NCI-H460 (cell line): ENCODE measurements at places on chromosomes 1 and 21.

GRCh38 chr21:38780879-38781278 lies 24.9 kb upstream of the ETS2 start:
- DNase-seq = no peak

GRCh38 chr1:198529414-198529813 lies 11.1 kb downstream of the ATP6V1G3 start:
- DNase-seq = no peak

DNA sequence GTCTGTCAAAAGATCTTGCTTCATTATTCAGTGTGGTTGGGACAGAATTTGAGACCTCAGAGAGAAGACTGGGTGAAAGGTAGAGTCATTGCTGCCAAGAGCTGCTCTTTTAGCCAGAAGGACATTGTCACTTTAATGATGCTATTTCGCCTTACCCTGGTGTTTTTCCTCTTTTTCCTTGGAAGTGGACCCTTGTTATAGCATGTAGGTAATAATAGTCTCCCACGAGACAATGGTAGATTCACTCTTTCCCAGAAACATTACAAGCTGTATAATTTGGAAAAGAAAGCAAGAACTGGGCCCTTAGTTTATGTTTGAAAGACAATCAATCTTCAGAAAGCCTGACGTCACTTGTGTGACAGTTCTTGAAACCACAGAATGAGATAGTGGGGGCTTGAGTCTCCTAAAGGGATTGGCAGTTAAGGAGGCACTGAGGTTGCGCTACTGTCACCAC lies 3.8 kb downstream of the SERTAD4 start:
- no peak for DNase-seq

DNA sequence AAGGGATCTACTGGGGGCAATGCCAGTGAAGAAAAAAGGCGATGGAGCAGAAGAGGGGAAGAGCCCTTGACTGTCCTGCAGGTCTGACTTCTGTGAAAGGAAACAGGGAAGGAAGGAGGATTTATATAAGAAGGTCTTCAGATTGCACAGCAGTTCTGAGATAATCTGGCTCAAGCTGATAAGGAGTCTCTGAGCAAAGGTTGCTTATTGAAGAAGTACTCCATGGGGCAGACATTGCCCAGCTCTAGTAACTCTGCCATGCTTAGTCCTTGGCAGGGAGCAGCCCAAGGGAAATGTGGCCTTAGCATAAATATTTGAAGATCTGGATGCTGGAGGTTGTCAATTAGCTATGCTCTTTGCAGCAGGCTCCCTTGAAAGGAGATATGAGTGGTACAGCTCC lies 15.9 kb upstream of the TTF2 start:
- no peak for DNase-seq

- no peak for DNase-seq
These were observed 8.9 kb upstream of the C4BPB start for GRCh38 chr1:207079706-207080241.

DNA sequence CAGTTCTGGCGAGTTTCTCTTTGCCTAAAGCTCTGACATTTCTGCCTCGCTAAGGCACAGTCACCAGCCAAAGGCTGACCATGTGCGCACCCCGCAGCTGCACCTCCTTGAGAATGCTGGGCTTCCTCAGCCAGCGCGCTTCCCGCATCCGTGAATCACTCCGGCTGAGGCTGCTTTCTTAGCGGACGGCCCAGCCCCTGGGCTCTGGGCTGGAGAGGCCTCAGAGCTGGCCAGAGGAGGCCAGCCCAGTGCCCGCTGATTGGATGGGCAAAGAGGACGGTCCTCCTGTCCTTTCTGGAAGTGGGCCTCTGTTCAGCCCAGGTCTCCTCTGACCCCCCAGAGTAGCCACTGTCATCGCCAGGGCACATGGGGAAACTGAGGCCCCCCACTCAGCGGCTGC lies 56.1 kb downstream of the PRDM16 start:
- no peak for DNase-seq

DNA sequence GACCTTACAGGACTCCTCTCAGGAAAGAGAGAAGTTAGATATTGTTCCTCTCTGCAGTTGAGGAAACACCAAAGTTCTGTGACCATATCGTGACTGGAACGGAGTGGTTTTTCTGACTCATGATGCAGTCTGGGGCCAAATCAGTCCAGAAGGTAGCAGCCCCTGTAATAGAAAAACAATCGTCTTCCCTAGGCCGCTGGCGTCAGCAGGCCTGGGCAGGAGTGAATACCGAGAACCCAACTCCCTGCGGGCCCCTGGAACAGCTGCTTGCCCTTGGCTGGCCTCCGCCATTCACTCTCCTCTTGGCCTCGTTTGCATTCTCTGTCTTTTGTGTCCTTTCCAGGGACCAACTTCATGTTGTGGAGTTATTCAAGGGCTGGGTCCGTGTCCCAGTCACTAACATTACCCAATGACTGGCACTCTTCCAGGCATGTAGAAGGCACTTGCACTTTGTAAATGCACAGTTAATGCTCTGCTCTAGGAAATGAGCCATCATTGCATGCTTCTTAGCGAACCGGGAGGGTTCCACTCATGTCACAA lies 10.9 kb upstream of the CD101 start:
- DNase-seq = no peak

DNA sequence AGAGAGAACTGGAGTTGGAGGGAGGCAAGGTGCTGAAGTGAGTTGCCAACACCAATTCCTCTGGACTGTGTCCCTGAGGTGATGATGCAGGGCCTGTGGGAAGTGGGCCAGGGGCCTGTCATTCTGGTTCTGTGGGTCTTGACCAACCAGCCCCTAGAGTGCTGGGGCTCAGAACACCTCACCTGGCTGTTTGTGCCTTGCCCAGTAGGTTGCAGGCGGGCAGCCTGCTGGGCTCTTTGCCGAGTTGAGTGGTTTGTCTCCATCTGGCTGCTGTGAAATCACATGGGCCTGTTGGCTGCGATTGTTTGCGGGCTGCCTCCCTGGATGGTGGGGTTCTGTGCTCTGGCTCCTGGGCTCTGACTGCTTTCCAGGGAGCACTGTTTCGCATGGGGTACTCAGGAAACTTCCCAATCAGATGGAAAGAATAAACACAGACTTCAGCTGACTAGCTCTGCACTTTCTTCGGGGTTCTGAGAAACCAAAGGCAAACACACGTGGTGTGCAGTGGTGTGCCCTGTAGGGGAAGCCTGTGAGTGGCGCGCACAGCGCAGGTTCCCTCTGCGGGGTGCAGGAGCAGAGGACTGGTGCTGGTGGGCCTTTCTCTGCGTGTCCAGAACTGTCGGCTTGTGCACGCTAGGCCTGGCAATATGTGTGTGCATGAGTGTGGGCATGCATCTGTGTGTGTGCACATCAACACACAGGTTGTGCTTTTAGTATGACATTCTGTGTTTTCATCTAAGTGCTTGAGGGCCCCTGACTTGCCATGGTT lies 95.1 kb downstream of the RHOU start:
- DNase-seq = no peak

GRCh38 chr1:199898654-199899053 lies 128.9 kb upstream of the NR5A2 start:
- DNase-seq = no peak
